ENCODE measurements at places on chromosomes 7 and 10. TPM values are rescaled to one million over a fixed set of nuclear protein-coding genes. Genes with fewer than 3 reads are reported as not detected.

Gene CFAP43
- total RNA-seq, result 1.6 TPM

Gene RPS24
- 2,942 TPM for total RNA-seq

Gene EPHA1
- total RNA-seq, result not detected

Gene FRMD4A
- 9.9 TPM for total RNA-seq

Gene CAMK2B
- 0.37 TPM for total RNA-seq

Gene PLPP4
- 4.0 TPM for total RNA-seq

Gene MOGAT3
- not detected for total RNA-seq

Gene NUB1
- total RNA-seq, result 80.6 TPM

Gene VAX1
- 1.3 TPM for total RNA-seq

Gene AGMO
- 1.0 TPM for total RNA-seq

Gene ZNF33B
- 7.8 TPM for total RNA-seq

Measured in SK-MEL-5 (cell line).